IPS DF 6.9 (cell line): ENCODE measurements at places on chromosomes 4 and X.

GRCh38 chrX:40579900-40580536 is 752 bp upstream of the ATP6AP2 start:
- no peak for DNase-seq

GRCh38 chr4:152265149-152265621 is 270.7 kb downstream of the FBXW7 start:
- DNase-seq = no peak

- DNase-seq = no peak
These were observed 592.7 kb downstream of the GRXCR1 start for GRCh38 chr4:43485196-43485595.

DNA sequence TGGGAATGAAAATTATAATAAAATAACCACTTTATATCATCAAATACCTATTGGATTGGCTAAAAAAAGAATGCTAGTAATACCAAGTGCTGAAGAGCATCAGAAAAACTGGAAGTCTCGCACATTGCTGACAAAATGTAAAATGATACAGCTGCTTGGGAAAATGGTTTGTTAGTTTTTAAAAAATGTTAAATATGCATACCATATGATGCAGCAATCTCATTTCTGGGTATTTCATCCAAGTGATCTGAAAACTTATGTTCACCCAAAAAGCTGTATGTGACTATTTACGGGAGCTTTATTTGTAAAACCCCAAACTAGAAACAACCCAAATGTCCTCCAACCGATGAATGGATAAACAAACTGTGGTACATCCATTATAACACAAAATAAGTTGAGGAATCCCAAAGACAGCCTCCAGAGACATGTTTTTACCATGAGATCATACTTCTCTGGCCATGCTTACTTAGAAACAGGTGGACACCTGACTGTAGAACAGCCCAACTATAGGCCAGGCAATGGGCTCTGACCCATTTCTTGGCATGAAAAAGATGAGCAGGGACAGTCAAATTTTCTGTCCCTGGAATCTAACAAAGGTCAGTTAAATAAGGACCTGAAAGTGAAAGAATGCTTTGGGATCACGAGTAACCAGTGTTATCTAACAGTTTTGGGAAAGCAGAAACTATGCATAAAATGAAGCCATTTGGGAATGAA is 47.5 kb upstream of the FAM120C start:
- no peak for DNase-seq

DNA sequence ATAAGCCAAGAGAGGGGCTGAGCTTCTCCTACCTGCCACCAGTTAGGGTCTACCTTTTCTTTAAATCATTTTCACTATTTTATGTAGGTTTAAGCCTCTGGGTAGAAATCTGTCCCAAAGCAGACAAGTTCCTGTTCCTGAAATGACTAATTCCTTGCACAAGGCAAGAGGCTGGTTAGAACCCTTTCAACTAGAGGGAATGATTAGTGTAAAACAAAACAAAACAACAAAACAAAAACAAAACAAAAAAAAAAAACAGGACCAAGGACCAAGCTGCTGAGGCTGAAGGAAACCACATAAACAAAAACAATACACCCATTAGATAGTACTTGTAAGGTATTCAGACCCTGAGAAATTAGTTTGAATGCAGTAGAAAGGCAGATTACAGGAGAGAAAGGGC is 62.7 kb downstream of the MAML3 start:
- no peak for DNase-seq

GRCh38 chrX:6732101-6732500 is 197.2 kb upstream of the VCX3A start:
- DNase-seq = no peak

DNA sequence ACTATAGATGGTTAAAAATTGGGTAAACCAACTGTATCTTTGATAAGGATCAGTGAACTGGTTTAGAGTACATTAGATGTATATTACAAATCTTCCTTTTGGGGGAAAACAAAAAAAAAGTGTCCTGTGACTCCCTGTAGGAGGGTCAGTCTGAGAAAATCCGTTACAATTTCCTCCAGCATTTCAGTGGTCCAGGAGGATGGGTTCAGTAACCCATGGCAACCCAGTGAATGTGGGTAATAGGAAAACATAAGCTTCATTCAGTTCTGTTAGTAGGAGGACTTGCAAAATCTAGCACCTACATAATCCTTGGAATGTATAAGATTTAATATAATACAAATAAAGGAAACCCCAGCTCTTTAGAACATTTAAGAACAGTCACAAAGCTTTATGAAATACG is 16.2 kb downstream of the STOX2 start:
- no peak for DNase-seq

DNA sequence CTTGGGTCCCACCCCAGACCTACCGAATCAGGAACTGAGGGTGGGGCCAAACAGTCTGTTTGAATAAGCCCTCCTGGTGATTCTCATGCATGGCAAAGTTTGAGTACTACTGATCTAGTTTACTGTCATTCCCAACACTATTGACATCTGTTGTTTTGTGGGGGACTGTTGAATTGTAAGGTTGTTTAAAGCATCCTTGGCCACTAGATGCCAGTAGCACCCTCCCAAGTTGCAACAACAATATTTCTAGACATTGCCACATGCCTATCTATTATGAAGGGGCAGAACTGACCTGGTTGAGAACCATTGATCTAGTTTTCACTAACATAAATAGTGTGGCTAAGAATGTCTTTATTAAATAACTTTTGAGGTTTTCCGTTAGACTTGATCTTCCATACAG is 15.1 kb downstream of the TAF9B start:
- no peak for DNase-seq

DNA sequence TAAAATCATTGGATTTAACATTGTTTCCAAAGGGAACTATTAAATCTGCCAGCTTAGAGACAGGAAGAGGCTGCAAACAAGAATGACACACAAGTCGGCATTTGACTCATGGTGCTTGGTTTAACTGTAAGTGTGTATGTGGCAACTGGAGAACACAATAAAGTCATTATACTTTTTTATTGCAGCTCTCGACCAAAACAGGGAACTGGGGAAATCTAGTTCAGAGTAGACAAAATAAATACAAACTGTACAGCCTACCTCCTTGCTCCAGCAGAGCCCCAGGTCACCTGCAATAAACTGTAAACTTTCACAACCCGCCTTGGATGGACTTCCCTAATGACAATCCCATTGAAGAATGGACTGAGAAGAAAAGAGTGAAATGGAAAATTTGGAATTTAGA is 24.0 kb downstream of the NPY5R start:
- DNase-seq = no peak

GRCh38 chr4:152264106-152264505 is 271.8 kb downstream of the FBXW7 start:
- no peak for DNase-seq

- DNase-seq = no peak
These were observed 5.3 kb downstream of the DIAPH2 start for GRCh38 chrX:96689991-96690390.

DNA sequence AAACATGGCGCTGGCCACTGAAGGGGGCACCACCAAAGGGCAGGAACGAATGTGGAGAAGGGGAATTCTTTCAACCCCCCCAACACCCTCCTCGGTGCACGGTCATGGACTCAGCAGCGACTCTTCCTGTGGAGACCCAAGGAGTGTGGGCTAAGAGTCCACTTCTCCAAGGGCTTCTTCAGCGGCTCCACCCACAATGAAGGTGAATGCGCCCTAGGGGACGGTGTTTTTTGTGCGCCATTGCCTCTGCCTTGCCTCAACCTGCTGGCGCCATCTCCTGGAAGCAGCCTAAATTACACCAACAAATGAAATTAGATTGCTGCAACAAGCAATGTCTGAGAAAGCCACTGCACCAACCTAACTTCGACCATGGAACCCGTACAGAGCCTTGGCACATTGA is 169.2 kb upstream of the MAGEB18 start:
- DNase-seq = peak; percentile 13

GRCh38 chr4:53928825-53929224 is 135.6 kb downstream of the CHIC2 start:
- DNase-seq = no peak

- no peak for DNase-seq
These were observed 270.5 kb downstream of the TENM3 start for GRCh38 chr4:182513587-182514291.

- no peak for DNase-seq
These were observed 164.2 kb upstream of the PITX2 start for GRCh38 chr4:110787109-110787508.

GRCh38 chrX:18789916-18790315 is 82.5 kb downstream of the PPEF1 start:
- DNase-seq = no peak

GRCh38 chrX:152907084-152907651 is 9.3 kb downstream of the ZNF185 start:
- DNase-seq = no peak

- no peak for DNase-seq
These were observed 73.2 kb upstream of the UCP1 start for GRCh38 chr4:140641789-140642439.

DNA sequence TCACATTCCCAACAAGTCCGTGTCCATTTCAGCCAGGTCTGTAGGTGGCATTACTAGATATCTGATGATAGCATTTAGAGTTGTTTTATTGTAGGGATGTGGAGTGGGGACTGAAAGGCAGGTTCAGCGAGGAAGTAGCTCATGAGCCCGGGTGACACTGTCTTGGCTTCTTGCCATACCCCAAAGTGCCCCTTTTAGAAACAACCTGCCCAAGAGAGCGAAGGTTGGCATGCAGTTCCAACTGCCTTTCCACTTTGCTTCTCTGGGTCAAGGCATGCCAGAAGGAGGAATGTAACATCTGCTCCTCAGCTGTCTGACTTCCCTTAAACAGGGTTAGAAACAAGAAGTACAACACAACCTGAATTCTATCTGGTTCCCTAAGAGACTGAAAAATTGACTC is 9.0 kb downstream of the GRIA3 start:
- no peak for DNase-seq

GRCh38 chr4:150862829-150863228 is 152.3 kb downstream of the LRBA start:
- no peak for DNase-seq

- DNase-seq = no peak
These were observed 73.4 kb downstream of the CLCN4 start for GRCh38 chrX:10230222-10230621.

DNA sequence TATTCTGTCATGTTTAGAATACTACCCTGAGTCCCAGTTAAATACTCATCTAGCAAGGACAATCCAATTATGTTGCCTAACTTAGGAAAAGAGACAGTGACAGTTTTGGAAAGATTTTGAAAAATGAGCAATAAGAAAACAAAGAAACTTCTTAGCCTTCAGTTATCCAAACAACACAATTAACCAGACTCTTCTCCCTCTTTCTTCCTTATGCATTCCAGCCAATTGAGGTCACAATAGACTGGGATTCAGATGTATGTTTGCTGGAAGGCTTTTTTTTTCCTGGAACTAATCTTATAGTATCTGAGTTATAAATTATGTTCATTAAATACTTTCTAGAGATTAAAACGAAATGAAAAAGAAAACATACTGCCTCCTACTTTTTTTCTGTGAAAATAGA is 109.6 kb downstream of the GUCY2F start:
- DNase-seq = no peak

GRCh38 chr4:140059159-140059558 is 94.8 kb downstream of the MAML3 start:
- DNase-seq = no peak

- no peak for DNase-seq
These were observed 222.1 kb downstream of the CAMK2D start for GRCh38 chr4:113539408-113539807.

GRCh38 chrX:49919617-49920016 is 2.8 kb upstream of the CLCN5 start:
- peak; percentile 4 for DNase-seq

DNA sequence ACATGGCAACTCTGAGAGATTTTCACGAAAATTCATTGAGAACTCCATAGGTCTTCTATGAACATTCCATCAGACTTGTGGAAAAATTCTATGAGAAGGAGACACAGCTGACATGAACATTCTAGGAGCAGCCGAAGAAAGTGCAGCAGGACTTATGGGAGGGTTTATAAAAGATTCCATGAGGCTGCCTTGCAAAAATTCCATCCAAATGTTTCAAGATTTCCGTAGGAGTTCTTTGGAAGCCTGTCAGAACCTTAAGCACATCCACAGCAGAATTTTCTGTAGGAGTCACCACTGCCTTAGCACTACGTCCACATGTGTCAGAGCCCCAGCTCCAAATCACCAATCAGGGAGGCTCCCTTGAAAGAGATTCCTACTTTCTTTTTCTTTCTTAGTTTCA is 67.0 kb upstream of the MSX1 start:
- no peak for DNase-seq
